ENCODE measurements at places on chromosomes 2 and 18.

GRCh38 chr2:168396131-168396530 is 59.9 kb upstream of the CERS6 start:
- peak; percentile 10 for DNase-seq

- peak; percentile 79 for DNase-seq
These were observed 274.7 kb downstream of the RND3 start for GRCh38 chr2:150212722-150213171.

GRCh38 chr2:88810017-88810416 is 118.5 kb downstream of the RPIA start:
- no peak for DNase-seq

DNA sequence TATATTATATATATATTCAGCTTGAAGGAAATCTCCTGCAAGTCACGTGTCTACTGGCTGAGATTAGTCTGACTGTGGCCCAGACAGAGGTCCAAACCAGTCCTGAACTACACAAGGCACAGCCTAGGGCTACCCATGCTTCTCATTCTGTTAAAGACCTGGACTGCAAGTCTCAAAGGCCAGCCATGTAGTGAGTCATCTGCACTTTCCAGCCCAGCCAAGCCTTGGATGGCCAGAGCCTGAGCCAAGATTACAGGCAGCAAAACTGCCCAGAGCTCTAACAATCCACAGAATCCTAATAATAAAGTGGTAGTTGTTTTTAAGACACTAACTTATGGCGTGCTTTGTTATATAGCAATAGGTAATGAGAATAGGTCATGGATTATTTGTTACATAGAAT is 259.6 kb downstream of the SS18 start:
- peak; percentile 41 for DNase-seq

- DNase-seq = no peak
These were observed 85.6 kb upstream of the SALL3 start for GRCh38 chr18:78894033-78894305.

GRCh38 chr2:143282684-143283083 is 153.5 kb downstream of the ARHGAP15 start:
- DNase-seq = no peak

DNA sequence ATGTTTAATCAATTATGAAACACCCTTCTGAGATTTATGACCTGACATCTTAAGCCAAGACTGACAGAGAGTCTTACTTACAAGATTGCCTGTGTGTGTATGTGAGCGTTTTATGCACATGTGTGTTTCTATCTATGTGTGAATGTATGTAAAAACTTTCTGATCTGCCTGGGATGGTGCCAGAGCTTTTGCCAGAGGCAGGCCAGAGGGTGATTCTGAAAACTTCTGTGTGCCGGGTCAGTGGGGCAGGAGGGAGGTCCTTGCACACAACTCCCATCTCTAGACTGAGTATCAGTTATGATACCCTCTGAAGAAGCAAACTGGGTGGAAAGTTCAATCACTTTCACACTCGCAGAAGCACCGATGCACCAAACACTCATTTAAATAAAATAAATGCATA is 335.0 kb upstream of the NT5C1B start:
- DNase-seq = no peak

GRCh38 chr2:105184420-105184819 is 57.1 kb upstream of the GPR45 start:
- DNase-seq = no peak

GRCh38 chr18:59885579-59886163 is 14.1 kb upstream of the PMAIP1 start:
- DNase-seq = peak; percentile 87

DNA sequence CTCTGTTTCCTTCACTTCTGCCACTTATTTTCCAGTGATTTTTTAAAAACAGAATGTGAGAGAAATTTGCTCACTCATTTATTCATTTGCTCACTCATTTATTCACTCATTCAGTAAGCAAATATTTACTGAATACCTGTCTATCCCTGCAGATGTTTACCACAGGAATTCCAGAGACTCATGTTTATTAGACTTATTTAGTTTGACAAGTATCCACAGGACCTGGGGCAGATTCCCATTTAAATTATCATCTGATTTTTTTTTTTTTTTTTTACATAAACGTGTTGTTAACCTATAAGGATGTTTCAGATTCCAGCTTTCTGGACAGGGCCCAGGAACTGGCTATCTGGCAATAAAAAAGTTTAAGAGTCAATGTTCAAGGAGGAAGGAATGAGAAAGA is 175.1 kb upstream of the ERBB4 start:
- no peak for DNase-seq

DNA sequence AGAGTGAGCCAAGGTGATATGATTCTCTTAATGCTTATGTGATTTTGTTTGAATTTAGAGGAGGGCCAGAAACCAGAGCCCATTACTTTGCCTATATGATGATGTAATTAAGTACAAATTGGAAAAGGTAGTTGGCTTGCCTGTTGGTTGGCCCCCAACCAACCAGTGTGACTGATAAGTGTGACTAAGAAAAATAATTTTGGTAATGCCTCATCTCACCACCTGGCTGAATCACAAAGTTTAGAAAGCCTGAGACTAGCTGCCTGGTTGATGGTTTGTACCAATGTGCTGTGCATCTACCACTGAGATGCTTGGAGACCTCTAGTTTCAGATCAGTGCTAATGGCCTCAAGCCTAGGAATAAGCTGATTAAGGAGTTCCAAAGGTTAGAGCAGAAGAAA is 338.7 kb downstream of the CDH2 start:
- peak; percentile 36 for DNase-seq

GRCh38 chr18:40877096-40877495 is 1077.9 kb upstream of the PIK3C3 start:
- peak; percentile 97 for DNase-seq

- DNase-seq = no peak
These were observed 29.6 kb upstream of the PGAP1 start for GRCh38 chr2:196956069-196956468.

GRCh38 chr18:24170360-24170759 is 31.5 kb downstream of the CABYR start:
- no peak for DNase-seq

Measured in fibroblast of skin of abdomen (primary cell).